ENCODE measurements at places on chromosomes 7 and 10.

DNA sequence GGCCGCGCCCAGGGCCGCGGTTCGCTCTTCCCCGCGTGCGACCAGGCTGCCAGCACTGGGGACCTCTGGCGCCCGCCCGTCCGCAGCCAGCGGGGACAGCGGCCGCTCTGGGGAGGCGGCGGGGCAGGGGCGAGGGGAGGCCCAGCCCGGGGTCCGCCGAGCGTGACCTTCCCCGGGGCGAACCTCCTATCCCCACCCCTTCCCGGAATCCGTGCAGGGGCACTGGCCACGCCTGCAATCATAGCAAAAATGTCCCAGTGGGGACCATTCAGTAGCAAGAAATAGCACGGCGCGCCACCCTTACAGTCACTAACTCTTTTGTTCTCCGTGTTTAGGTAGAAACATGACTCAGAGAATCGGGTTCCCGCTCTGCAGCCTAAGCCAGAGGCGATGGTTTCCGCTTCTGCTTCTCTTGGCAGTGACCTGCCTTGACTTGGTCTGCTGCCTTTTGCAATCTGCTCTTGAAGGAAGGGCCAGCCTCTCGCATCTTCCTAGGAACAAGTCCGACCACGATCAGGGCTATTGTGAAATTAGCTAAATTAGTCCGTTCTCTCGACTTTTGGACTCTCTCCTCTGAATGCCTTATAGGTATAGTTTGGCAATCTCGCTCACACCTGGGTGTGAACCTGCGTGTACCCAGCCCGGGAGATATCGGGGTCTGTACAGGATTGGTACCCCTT, 79.3 kb upstream of the ACBD5 start:
- DNase-seq = peak; percentile 8

DNA sequence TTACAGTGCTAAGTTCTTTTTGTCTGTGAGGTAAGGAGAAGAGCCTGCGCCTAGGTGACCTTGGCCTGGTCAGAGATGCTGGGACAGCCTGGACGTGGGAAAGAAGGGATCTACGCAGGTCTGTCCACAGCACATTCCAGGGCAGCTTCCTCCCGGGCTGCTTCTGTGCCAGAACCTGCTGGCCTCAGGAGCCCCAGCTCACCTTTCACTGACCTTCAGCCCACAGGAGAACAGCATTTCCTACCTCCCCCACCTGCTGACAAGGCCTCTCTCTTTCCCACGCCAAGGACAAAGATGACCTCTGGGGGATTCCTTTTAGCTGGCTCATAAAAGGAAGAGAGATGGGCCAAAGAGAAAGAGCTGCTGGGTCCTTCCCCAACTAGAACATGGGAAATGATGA, 260.6 kb downstream of the KCNMA1 start:
- DNase-seq = no peak

- DNase-seq = no peak
Observed at GRCh38 chr7:45921381-45921698, 268 bp upstream of the IGFBP3 start.

DNA sequence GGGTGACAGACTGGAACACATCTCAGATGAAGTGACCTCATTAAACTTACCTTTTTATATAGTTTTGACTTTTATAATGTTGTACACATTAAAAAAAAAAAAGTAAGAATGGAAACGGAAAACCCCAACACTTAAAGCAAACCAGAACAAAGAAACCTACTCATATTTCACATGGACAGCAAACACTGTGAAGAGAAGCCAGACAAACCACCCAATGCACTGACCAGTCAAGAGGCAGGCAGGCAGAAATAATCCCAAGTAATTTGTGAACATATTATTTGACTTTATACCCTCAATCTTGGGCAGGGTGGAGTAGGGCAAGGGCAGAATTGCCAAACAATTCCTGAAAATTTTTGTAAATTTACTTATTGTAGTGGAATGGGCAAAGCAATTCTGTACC, 39.8 kb downstream of the WAPL start:
- no peak for DNase-seq

DNA sequence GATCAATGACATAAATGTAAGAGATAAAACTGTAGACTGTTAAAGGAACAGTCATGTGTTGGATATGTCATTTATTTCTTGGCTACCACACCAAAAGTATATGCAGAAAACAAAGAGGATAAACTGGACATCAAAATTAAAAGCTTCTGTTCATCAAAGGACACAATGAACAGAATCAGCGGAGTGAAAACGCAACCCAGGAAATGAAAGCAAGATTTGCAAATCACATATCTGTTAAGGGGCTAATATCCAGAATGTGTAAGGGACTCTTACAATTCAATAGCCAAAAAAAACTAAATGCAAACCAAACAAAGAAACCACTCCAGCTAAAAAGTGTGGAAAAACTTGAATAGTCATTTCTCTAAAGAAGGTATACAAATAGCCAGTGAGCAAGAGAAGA, 164.3 kb downstream of the ZMYND11 start:
- DNase-seq = no peak

DNA sequence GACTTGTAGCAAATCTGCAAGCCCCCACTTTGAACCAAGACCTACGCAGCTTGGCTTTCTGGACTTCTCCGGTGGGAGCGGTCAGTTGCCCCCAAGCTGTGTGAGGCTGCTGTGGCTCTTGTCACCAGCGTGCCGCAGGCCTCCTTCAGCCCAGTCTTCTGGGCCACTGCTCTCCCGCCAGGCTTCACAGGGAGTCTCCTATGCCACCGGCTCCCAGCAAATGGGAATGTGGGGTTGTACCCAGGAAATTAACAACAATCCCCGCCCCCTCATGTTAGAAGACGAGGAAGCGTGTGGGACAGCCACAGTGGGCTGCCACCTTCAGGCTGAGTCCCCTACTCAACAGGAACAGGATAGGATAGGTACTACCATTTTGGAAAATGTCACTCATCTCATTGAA, 4.2 kb downstream of the WDR86 start:
- no peak for DNase-seq

- no peak for DNase-seq
Observed at GRCh38 chr10:74988054-74988775, 123.2 kb upstream of the SAMD8 start.

GRCh38 chr7:1555046-1555812, 776 bp downstream of the TMEM184A start:
- DNase-seq = no peak

DNA sequence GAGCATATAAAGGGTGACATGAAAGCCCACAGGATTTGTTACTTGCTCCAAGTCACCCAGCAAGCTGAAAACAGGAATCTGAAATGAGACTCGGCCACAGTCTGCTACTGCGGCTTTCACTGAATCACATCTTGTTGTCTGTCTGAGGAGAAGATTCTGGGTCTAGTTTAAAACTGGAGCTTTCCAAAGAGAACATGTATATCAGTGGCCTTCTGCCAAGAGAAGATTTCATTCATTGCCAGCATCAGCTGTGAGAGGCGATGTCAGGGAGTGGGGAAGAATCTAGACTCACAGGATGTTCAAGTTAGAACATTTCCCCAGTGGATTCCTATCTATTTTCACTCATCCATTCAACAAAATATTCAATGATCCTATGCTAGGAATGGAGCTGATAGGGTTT, 122.8 kb downstream of the GALNT17 start:
- DNase-seq = no peak

DNA sequence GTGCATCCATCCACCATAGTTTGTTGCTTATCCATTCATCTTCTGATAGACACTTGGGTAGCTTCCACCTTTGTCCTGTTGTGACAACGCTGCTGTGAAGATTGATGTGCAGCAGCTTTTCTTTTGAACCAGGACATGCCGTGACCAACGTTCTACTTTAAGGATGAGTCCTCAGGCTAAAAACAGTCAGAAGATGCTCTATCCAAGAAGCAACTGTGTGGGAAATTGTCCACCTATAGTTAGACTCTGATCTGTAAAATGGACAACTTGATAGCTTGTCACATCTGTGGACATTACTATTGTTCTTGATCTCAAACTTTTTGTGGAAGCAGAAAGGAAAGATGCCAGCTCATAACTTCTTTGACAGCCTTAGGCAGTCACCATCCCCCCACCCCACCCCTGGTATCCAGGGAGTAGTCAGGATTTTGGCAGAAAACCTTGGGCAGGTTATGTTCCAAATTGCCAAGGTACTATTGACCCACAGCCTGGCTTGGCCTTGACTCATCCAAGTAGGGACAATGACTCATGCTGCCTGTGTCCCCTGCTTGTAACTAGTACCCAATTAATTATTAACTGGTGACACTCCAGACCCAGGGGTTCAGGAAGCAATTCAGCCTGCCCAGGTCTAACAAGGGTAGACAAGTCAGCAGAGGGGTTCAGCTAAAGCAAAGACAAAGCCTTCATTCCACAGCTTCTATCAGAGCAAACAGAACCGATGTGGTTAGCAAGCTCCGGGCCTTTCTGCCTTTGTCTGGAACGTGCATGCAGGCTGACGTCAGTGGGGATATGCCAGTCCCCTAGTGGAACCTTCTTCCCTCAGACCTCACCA, 99.6 kb upstream of the ANLN start:
- no peak for DNase-seq

- no peak for DNase-seq
Observed at GRCh38 chr10:131749767-131750142, 151.1 kb upstream of the PPP2R2D start.

- DNase-seq = no peak
Observed at GRCh38 chr7:128874140-128875031, 11.7 kb downstream of the ATP6V1F start.

DNA sequence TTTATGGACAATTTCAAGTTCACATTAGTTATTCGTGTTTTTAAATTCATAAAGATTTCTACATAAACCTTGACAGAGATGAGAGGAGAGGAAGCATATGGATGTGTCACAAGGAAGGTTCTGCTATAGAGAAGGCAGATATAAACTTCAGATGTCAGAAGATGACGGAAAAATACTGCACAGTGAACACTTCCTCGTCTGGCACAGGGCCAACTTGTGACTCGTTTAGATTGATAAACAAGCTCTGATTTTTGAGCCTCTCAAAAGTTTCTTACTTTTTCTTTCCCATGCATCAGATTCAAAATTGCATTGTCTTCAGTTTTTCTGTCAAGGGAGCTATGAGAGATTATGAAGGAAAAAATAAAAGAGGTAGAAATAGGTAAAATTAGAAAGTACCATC, 156.4 kb upstream of the MINDY3 start:
- no peak for DNase-seq

- no peak for DNase-seq
Observed at GRCh38 chr7:33039257-33039902, 23.2 kb downstream of the NT5C3A start.

- peak; percentile 96 for DNase-seq
Observed at GRCh38 chr7:149714081-149714909, 59.1 kb downstream of the ZNF467 start.

GRCh38 chr10:86155054-86155921, 211.3 kb downstream of the GRID1 start:
- DNase-seq = no peak

GRCh38 chr10:73843261-73843660, 31.1 kb downstream of the CAMK2G start:
- DNase-seq = no peak

DNA sequence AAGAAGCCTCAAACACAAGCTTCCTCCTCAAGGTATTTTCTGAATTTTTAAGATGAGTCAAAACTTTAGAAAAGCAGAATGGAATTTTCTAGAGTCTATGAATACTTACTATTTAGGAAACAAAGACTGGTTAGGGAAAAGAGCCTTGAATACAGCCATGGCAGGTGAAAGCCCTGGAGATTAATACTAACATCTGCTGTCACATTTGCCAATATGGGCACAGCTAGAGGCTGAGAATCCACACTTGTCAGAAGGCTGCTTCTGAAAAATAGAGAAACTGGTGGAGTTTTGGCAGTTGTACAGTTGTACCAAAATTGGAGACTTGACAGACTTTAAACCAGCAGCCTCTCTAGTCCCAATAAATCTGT, 24.3 kb upstream of the CNNM1 start:
- DNase-seq = no peak

DNA sequence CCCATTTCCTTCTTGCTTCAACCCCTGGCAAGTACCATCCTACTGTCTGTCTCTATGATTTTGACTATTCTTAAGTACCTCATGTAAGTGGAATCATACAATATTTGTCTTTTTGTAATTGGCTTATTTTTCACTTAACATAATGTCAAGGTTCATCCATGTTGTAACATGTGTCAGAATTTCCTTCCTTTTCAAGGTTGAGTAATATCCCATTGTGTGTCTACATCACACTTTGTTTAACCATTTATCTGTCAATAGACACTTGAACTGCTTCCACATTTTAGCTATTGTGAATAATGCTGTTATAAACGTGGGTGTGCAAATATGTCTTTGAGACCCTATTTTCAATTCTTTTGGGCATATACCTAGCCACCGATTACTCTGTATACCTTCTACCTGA, 14.0 kb upstream of the CDK14 start:
- DNase-seq = no peak

GRCh38 chr7:1004018-1004852, 21.3 kb downstream of the CYP2W1 start:
- no peak for DNase-seq

DNA sequence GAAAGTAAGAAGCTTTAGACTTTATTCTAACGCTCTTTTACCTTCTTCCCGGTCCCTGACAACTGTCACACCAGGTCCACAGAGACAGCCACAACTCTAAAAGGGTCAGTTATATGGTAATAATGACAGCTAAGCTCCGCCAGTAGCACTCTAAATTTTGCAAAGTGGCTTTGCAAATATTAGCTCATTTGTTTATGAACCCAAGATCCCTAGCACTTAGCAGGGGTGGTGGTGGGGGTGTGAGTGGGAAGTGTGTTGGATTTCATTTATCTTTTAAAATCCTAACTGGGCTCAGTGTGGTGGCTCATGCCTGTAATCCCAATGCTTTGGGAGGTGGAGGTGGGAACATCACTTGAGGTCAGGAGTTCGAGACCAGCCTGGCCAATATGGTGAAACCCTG, 34.8 kb upstream of the SDK1 start:
- no peak for DNase-seq

GRCh38 chr7:134710854-134711624, 64.4 kb downstream of the BPGM start:
- DNase-seq = peak; percentile 48

DNA sequence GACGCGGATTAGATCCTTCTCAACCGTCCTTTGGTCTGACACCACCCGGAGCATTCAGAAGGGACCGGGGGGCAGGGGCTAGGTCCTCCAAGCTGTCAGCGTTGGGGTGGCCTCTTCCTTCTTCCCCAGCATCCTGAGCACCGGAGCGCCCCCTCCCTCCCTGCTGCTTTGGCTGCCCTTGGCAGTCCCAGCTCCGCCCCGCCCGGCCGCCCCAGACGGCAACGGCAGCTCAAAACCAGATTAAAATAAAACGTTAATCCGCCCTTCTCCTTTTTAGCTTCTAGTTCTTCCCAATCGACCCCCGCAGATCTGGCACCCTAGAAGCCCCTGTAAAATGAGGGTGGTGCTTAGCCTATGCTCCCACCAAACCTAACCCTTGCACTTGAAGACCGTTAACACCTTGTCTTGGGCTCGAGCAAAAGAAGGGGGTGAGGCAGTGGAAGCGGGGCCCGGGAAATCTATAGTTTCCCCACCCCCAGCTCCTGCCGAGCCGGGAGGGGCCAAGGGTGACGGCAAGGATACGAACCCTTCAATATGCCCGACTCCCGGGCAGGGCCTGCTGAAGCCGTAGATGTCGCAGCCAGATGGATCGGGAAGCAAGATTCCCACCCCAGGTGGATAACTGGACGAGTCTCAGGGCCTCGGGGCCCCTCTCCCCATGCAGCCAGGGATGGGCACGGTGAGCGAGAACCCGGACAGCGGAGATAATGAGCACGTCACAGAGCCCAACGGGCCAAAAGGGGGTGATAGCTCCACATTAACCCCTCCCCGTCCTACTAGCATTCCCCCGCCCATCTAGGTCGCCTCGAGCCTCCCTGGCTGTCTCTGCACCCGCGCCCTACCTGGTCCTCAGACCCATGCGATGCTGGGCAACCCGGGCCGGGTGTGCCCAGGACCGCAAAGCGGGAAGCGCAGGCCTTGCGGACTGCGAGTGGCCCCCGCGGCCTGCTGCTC, 169.7 kb downstream of the NRF1 start:
- DNase-seq = no peak

- DNase-seq = no peak
Observed at GRCh38 chr7:44969049-44969700, 9.6 kb downstream of the MYO1G start.

Data from activated T-cell treated with anti-CD3 and anti-CD28 coated beads, Interleukin-2, amount 50 U/mL, for 4 hours (primary cell).